ENCODE measurements at places on chromosomes 12 and 14.

DNA sequence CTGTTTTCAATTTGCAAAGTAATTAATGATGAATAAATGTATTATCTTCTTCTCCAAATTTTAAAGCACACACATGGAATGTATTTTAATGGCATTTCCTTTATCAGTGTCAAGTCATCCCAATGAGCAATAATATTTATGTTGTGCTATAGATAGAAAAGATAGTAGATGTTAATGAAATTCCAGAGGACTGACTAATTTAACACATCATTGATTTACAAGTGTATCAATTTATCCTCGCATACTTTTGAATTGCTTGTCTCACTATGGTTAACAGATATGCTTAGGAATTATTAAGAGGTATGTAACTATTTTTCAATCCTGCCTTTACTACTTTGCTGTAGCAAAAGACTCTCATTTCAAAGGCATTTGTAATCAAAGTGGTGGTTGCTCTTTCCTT lies 842.9 kb downstream of the SLC6A15 start:
- peak; percentile 35 for DNase-seq

DNA sequence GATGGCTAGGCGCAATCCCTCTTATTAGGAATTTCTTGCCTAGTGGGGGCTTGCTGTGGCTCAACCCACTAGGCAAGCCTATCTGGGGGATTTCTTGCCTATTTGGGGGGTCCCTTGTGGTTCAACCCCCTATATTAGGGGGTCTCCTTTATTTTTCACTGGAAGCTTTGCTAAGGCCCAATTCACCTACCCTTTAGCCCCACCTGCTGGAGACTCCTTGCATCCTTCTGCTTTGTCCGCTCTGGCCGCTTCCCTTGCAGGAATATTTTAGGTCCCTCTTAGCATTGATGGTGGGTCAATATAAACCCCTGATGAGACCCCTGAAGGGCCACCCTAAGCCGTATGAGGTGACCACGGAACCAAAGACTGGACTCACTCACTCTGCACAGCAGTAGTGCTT lies 1552.1 kb downstream of the AACS start:
- DNase-seq: peak; percentile 9

- DNase-seq: no peak
Measured at GRCh38 chr12:90235642-90236041, 527.0 kb upstream of the ATP2B1 start.

DNA sequence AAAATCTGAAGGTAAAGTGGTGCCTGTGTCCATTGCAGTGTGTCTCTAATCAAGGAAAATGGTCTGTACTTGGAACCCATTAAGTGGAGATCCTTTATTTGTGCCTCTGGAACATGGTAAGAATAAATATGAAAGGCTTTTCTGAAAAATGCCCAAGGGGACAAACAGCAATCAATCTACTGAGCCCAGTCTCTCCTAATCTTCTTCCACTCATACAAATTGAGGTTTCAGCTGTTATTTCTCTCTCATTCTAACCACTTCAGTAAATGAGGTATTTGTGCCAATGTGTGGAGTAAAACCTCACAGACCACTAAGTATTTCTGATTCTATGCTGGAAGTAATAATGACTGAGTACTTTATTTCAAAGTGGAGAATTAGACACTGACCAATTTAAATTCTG lies 82.3 kb upstream of the ST8SIA1 start:
- no peak for DNase-seq

GRCh38 chr12:123858176-123858575 lies 96.1 kb downstream of the DNAH10 start:
- DNase-seq: no peak

DNA sequence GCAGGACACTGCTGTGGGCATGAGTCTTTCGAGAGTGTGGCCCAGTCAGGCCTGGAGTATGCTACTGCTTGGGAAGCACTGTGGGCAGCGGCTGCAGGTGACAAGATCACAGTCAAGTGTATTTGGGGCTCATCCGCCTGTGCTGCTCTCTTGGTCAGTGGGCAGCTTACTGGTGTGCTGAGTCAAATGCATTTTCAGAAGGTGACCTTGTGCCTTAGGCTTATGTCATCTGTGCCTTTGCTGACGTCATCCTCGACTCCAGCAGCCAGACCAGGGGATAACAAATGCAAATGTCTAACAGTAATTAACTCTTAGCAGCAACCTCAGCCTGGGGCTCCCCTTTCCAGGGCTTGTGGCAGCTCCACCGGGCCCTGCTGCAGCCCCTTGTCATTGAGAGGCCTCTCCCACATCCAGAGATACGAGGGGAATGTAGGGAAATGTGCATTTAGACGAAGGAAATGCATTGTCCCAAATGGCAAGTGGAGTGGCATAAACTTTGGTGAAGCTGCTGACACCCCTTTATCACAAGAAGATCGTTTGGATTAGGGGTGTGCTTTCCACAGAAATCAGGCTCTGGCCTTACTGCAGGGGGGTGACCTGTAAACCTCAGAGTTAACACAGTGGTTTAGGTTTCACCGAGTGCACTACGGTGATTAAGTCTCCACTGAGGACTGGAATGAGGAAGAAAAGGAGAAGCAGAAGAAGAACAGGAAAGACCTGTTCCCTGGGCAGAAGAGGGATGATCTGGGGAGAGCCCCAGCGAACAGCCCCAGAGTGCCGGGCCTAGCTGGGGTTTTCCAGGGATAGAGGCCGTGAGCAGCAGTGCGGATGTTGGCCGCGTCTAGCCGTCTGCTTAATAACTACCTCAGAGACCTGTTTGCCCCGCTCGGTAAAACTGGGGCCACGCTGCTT lies 39.7 kb downstream of the PSMA6 start:
- DNase-seq: no peak

DNA sequence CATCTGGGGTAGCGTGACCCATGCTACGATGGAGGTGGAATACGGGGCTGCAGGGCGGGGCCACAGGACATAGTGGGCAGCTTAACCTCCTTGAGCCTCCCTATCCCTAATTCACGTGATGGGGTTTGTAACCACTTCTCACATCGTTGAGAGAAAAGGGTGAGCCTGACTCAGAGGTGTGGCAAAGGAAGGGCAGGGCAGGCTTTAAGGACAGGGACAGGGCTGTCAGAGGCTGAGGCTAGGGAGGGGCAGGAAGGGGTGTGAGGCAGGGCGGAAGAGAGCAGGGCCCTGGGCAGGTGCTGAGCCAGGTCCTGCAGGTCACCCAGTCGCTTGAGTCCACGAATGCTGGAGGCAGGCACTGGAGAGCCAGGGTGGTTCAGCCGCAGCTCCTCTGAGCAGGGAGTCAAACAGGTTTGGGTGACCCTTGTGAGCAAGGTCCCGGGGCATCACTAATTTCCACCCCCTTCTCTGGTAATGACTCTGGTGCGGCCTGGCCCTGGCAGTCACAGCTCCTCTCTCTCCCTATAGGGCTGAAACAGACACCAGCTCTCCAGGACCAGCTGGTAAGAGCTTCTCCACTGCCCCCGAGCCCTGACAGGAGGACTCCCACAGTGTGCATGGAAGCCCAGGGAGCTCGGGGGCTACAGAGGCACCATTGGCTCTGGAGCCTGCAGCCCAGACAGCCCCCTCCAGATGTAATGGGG lies 7.5 kb upstream of the AQP2 start:
- DNase-seq: no peak

DNA sequence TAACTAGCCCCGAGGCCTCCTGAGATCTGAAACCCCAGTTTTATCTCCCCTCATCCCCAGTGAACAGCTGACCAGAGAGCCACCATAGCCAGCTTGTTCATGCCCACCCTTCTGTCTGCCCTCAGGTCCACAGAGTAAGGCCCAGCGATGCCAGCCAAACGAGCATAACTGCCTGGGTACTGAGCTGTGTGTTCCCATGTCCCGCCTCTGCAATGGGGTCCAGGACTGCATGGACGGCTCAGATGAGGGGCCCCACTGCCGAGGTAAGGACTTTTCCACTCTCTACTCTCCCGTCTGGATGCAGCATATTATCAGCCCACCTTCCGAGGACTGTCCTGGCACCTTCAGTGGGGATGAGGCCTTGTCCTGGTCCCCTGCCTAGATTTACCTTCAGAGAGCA lies 6.2 kb downstream of the LRP1-AS start:
- no peak for DNase-seq

- peak; percentile 52 for DNase-seq
Measured at GRCh38 chr14:36944307-36945010, 227.9 kb downstream of the SLC25A21 start.
